ENCODE measurements at places on chromosomes 11 and 22.

DNA sequence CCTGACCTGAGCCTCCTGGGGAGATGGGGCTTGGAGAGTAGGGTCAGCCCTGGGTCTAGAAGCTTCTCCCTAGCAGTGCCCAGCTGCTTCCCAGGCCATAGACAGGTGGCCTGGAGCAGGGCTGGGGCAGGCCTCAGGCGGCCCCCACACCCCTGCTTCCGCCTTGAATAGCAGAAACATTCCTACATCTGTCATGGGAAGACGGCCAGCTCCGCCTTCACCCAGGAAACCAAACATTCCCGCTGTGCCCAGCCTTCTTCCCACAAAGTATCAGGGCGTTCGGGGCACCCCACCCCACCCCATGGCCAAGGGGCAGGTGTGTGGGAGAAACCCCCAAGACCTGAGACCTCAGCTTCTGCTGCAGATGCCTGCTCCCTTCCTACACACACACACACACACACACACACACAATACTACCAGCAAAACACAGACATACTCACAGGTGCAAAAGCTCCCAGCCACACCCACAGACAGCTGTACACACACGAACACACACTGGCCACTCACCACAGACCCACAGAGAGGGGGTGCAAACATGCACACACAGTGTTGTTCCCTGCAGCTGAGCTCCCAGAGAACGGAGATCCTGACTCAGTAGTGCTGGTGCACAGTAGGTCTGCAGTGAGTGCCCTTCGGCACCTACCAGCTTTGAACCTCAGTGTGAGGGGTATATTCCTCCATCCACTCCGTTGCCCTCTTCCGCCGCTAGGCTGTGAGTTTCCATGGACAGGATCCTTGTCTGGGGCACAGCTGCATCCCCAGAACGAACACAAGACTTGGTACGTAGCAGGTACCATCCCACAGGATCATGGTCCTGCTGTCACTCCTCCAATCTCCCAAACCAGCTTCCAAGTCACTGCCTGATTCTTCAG is 37.4 kb downstream of the PDGFB start:
- no peak for DNase-seq

DNA sequence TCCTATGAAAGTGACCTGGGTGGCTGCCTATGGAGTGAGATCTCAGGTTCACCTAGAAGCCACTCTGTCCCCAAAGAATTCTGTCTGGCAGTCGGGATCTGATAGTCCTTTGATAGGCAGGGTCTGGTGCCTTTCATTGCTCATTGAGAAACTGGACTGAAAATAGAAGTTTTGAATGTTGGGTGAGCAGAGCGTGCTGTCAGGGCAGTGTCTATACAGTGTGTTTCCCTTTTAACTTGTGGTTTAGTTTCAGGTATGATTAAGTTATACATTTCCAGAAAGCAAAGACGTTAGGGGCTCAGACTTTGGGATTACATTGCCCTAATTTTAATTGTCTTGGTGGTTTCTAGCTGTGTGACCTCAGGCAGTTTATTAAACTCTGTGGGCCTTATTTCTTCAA is 111.3 kb upstream of the PAX6 start:
- DNase-seq = no peak

GRCh38 chr11:95716266-95716665 is 73.3 kb downstream of the FAM76B start:
- DNase-seq = peak; percentile 71

- no peak for DNase-seq
Measured at GRCh38 chr11:16087886-16088285, 268.5 kb downstream of the SOX6 start.

- no peak for DNase-seq
Measured at GRCh38 chr22:39577366-39577765, 6.8 kb downstream of the CACNA1I start.

DNA sequence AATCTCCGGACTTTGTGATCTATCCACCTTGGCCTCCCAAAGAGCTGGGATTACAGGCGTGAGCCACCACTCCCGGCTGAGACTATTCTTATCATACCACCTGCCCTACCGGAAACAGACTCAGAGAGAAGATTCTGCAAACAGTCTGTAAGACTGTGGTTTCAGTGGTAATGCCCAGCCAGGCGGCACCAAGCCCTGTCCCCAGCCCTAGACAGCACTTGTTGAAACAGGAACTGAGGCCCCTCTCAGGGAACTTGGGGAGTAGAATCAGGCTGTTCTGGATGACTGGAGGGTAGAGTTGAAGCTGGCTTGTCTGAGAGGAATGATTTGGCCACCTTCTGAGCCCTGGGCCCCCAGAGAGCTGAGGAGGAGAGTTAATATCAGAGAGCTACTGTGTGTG is 1.3 kb upstream of the INSC start:
- DNase-seq = no peak

DNA sequence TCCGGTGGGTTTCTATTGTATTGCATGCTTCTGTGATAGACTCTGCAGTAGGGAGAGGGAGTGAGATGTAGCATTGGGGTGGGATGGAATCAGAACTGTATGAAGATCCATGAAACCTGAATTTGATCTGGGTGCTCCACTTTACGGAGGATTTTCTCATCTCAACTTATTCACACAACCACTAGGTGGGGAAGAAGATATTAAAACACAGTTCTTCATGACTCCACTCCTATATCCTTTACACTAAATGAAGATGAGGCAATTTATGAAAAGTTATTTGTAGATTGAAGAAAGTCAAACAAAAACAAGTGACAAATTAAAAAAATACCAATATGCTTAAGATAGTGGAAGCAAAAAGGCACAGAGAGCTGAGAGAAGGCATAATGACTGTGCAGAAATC is 92.6 kb upstream of the PDGFD start:
- DNase-seq = no peak

GRCh38 chr11:37333345-37333744 is 735.3 kb upstream of the RAG2 start:
- no peak for DNase-seq

GRCh38 chr11:65493367-65494176 is 5.3 kb upstream of the MALAT1 start:
- DNase-seq = peak; percentile 97

- no peak for DNase-seq
Measured at GRCh38 chr11:3183523-3183922, 18.4 kb upstream of the OSBPL5 start.

DNA sequence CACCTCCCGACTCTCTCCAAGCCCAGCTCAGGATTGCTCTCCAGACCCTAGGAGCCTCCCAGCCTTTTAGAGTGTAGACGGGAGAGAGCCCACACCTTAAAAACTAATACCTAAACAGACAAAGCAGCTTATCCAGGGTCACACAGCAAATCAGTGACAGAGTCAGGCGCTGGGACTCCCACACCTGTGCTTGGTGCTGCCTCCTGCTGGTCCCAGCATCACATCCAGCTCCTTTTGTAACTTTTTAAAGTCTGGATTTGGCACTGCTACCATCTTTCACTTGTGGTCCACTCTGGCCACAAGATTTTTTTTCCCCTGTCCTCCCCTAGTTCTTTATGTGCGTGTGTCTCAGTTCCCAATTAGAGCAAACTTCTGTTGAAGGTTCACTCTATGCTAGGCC is 4.7 kb downstream of the ANO1 start:
- no peak for DNase-seq

GRCh38 chr11:16778876-16779275 is 40.4 kb downstream of the C11orf58 start:
- no peak for DNase-seq

GRCh38 chr11:67534070-67534679 is 10.9 kb upstream of the CABP2 start:
- peak; percentile 10 for DNase-seq

DNA sequence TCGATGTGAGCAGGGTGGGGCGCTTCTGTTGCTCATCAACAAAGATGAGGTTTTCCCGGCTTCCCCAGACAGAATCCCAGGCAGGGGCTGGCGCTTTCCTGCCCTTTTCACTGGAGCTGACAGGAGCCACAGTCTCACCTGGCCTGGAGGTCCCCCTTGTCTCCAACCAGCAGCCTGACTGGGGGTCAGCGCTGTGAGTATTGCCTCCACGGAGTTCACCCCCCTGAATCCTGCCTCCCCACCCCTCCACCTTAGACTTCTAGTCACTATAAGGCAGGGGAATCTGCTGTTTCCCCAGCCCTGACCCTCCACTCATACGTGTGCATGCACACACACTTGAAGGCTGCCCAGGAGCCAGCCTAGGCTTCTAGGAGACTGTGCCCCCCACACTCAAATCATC is 58.8 kb upstream of the LYVE1 start:
- no peak for DNase-seq

GRCh38 chr11:77191823-77192495 is 63.9 kb downstream of the MYO7A start:
- DNase-seq = peak; percentile 44

GRCh38 chr11:119594639-119595249 is 134.3 kb downstream of the NECTIN1 start:
- DNase-seq = peak; percentile 73

DNA sequence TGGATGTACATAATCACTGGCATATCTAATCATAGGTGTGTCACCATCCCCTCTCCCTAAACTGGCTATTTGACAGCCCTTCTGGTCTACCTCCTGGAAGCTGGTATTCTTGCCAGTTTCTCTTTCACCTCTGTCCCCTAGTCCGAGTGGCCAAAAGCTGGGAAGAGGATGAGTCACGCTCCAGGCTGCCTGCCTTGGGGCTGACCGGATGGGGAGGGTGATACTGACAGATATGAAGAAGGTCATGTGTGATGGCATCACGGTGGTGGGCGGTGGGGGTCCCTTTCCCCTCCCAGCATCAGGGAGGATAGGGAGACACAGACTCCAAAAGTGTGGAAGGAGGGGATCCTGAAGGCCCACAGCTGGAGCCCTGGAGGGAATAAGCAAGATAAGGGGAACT is 4.8 kb downstream of the OAF start:
- no peak for DNase-seq

DNA sequence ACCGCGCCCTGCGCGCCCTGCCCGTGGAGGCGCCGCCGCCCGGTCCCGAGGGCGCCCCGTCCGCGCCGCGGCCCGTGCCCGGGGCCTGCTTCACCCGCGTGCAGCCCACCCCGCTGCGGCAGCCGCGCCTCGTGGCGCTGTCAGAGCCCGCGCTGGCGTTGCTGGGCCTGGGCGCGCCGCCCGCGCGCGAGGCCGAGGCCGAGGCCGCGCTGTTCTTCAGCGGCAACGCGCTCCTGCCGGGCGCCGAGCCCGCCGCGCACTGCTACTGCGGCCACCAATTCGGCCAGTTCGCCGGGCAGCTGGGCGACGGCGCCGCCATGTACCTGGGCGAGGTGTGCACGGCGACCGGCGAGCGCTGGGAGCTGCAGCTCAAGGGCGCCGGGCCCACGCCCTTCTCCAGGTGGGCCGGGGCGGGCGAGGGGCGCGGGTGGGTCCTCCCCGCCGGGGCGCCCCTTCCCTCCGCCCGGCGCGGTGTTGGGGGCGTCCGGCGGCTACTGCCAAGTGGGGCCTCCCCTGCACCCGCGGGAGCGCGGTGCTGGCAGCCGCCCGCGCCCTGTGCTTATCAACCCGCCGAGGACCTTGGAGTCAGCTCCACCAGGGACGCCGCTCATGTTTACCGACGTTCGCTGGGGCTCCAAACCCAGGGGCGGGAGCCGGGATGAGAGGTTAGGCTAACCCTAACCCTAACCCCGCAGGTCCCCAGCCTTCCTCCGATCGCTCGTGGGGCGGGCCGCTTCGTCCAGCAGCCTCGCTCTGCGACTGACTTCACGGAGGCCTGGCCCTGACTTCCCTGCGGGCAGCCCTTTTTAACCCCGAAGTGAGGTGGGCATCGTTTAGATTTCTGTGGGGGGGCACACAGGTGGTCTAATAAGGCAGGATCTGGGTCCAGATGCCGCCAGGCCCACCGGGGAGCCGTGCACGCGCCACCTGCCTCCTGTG is 649 bp downstream of the SELENOO start:
- DNase-seq = no peak

DNA sequence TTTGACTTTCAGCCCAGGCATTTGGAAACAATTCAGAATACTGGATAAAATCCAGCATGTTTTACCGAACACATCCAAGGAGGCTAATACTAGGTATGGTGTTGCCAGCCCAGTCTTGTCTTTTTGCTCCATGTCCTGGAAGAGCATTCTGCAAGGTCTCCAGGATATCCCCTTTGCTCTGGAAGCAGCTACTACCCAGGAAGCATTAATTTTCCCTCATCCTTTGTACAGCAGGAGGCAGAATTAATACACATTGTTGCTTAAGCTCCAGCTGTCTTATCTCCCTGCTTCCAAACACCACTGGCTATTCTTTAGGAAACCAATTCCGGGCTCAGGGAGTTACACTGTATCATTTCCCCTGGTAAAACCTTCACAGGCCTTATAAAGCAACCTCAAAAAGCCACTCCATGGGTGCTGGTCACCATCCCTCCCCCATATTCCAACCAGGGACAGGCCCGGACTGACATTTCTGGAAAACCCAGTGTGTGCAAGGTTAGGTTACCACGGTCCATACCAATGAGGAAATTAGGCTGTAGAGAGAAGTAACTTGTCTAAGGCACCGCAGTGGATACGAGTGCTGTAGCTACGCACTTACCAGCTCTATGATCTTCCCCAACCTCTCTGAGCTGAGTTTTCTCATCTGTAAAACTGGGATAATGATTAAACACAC is 1.5 kb upstream of the UBASH3B start:
- DNase-seq = peak; percentile 48

DNA sequence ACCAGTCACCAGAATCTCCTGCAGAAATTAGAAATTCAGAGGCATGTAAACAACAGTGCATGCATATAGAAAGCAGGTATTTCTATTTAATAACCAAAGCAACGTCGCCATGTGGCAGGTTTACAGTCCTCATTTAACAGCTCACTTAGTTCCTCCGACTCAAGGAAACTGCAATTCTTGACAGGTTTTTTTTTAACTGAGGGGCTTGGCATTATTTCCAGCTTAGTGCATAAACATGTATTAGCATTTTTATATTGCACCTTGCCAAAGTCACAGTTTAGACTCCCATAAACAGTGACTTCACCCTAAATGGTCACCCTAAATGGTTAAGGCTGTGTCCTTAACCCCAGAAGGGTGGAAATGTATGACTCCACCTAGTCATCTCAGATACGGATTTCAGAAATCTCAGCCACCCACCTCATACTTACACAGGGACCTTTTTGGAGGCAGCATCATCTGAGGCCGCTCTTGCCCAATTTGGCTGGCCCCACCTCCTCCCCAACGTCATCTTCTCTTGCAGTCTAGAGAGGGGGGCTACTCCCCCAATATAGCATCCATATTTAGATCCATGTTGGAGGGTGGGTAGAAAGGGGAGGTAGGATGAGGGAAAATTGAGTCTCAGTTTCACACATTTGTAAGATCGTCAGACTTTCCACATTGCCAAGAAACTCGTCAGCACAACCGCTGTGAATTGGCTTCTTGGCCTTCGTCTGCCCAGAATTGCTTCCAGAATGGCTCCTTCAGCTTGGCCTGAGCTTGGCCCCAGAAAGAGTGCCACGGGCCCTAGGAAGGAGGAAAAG is 31.8 kb upstream of the SLC35C1 start:
- no peak for DNase-seq
